ENCODE measurements at places on chromosomes 5 and 9. TPM values are rescaled to one million over a fixed set of nuclear protein-coding genes. Genes with fewer than 3 reads are reported as not detected.

- no peak overlapping the region for H3K27ac ChIP-seq
- H3K27me3 ChIP-seq = no peaks in the 10 kb centered on the region
- no peaks in the 10 kb centered on the region for H3K4me1 ChIP-seq
- H3K4me3 ChIP-seq = no peak overlapping the region
- H3K36me3 ChIP-seq = no peaks in the 10 kb centered on the region
- no peak for DNase-seq
Measured at GRCh38 chr5:143140492-143141203, 262.8 kb downstream of the NR3C1 start.

ARL10 gene
- total RNA-seq = 2.0 TPM

DNA sequence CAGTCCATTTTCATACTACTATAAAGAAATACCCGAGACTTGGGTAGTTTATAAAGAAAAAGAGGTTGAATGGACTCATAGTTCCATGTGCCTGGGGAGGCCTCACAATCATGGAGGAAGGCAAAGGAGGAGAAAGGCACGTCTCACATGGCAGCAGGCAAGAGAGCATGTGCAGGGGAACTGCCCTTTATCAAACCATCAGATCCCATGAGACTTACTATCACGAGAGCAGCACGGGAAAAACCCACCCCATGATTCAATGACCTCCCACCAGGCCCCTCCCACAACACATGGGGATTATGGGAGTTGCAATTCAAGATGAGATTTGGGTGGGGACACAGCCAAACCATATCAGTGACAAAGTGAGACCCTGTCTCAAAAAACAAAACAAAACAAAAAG, 19.9 kb downstream of the TRAF2 start:
- peak overlapping the region; percentile 51 for H3K27ac ChIP-seq
- no peak overlapping the region for H3K4me3 ChIP-seq
- no peaks in the 10 kb centered on the region for H3K27me3 ChIP-seq
- DNase-seq = no peak

WNK2 gene
- 13.7 TPM for total RNA-seq

DNA sequence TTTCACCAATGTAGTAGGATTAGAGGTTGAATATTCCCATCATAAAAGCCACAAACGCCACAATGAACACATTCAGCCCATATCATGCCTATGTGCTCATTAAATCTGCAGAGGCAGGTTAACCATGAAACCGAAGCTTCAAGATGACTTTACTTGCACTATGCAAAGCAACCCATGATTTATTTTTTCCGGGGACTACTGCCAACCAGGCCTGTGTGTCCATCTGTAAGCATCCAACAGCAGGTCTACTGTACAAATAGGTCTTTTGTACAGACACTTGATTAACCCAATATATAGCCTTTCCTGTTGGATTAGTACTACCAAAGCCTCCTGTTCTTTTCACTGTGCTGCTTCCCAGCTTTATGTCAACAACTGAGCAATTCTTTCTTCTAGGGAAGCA, 104.9 kb upstream of the CDH10 start:
- H3K27me3 ChIP-seq = no peaks in the 10 kb centered on the region
- no peak overlapping the region for H3K4me3 ChIP-seq
- DNase-seq = no peak
- no peak overlapping the region for H3K27ac ChIP-seq
- H3K4me1 ChIP-seq = no peaks in the 10 kb centered on the region

ZFP62 gene
- 17.8 TPM for total RNA-seq

GRCh38 chr5:1797855-1798254, 1.8 kb downstream of the MRPL36 start:
- H3K4me3 ChIP-seq = no peak overlapping the region
- H3K4me1 ChIP-seq = peaks cover 28% of the 10 kb centered on the region
- DNase-seq = no peak
- H3K36me3 ChIP-seq = peaks cover 24% of the 10 kb centered on the region
- H3K27ac ChIP-seq = no peak overlapping the region

PCDHGC5 gene
- total RNA-seq = 0.36 TPM

DNA sequence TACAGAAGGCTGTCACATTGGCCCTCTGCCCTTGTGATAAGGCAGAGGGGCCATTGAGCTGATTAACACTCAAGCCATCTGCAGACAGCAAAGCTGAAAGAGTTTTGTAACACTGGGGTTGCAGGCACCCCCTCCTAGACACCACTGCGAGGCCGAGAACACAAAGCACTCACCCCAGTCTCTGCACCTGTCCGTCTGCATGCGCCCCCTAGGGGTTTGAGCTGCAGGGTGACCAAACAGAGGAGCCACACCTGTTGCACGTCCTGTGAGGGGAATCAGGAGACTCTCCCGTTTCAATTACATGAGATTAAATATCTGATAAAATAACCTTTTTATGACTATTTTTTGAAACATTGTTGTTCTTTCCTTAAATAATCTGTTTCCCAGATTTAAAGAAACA, 1180.4 kb downstream of the CDH9 start:
- H3K27me3 ChIP-seq = no peaks in the 10 kb centered on the region
- no peak overlapping the region for H3K4me3 ChIP-seq
- no peaks in the 10 kb centered on the region for H3K36me3 ChIP-seq
- H3K4me1 ChIP-seq = no peaks in the 10 kb centered on the region

CBY3 gene
- 0.39 TPM for total RNA-seq

DNA sequence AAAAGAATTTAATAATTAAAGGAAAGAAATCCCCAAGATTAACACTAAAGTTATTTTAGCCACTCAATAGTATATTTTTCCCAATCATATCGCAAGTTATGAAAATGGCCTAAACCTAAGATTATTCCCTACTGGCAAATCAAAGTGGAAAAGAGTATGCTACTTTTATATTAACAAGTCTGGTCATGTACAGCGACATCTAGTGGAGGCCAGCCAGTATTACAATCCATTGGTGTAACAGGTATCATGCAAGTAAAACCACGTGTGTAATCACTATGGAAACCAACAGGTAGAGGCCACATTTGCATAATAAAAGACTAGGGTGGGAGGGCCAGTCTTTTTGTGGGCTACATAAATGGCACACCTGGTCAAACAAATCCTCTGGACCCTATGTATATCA, 976.4 kb upstream of the CDH9 start:
- no peaks in the 10 kb centered on the region for H3K4me1 ChIP-seq
- H3K4me3 ChIP-seq = no peak overlapping the region
- no peaks in the 10 kb centered on the region for H3K27me3 ChIP-seq
- no peak overlapping the region for H3K27ac ChIP-seq
- no peaks in the 10 kb centered on the region for H3K36me3 ChIP-seq

DNA sequence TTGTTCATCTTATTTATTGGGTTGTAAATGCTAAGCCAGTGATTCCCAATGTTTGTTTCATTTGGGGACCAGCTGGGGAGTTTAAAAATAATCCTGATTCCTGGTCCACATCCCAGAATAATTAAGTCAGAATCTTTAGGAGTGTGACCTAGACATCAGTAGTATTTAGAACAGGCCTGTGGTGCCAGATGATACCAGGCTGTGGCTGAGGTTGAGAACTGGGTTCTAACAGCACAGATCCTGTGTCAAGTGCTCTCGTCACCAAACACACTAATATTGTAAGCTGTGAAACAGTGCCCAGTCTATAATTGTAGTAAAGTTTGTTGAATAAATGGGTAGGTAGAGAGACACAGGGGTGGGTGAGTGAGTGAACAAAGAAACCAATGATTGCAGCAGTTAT, 172.1 kb upstream of the PPP1R2B start:
- DNase-seq = no peak
- no peak overlapping the region for H3K4me3 ChIP-seq

All from Panc1 (cell line).